Myocyte (in vitro differentiated cells): ENCODE measurements at places on chromosomes 5 and 9.
A peak's percentile ranks its signal among the peaks of the same experiment; 100 is the strongest.

DNA sequence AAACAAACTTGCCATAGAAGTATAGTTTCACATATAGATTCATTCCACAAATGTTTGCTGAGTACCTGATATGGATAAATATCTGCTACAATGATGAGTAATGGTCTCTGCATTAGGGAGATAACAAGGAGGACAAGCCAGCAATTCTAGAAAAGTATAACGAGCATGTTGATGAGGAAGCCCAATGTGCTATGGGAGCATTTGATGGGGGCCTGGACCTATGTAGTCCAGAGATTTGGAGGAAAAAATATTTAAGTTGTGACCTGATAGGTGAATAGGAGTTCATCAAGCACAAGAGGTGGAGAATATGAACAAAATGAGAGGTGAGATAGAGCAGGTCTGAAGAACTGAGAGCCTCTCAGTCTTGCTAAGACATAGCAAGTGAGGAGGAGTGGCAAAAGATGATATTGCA, 14.4 kb upstream of the TMEM245 start:
- DNase-seq = no peak

GRCh38 chr9:68493958-68494577, 46.6 kb downstream of the TMEM252 start:
- peak; percentile 12 for DNase-seq

- DNase-seq = peak; percentile 16
Observed at GRCh38 chr5:65262096-65262495, 219.6 kb downstream of the ADAMTS6 start.

- DNase-seq = no peak
Observed at GRCh38 chr5:67636850-67637524, 440.4 kb upstream of the CD180 start.

GRCh38 chr5:27830546-27830945, 792.2 kb upstream of the CDH9 start:
- DNase-seq = peak; percentile 64

DNA sequence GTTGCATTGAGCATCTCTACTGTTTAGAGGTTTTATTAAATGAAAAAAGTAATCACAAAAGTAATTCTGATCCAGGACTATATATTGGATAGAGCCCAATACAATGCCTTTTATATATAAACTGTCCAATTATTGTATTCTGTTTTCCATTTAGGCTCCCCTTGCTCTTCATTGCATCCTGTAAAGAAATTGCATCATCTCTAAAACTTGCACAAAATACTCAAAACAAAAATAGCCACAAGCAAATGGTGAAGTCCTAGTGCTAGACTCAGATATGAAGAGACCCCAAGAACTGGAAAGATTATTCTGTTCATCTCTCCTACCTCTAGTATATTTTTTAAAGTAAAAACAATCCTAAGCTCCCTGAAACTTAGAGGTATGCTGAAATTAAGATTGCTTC, 195.8 kb downstream of the NNT start:
- no peak for DNase-seq

DNA sequence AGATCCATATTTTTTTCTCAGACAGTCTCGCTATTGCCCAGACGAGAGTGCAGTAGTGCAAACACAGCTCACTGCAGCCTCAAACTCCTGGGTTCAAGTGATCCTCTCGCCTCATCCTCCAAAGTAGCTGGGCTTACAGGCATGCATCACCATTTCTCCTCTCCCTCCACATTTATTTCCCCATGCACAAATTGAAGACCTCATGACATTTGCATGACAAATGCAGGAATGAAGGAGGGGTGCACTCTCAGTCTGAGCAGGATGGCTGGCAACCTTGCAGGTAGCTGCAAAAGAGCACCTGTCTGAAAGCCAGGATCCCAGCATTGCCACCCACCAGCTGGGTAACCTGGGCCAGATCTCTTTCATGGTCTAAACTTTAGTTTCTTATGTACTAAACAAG, 111.2 kb downstream of the SH3TC2 start:
- DNase-seq = no peak
